ENCODE measurements at places on chromosomes 2 and 18. TPM values are rescaled to one million over a fixed set of nuclear protein-coding genes. Genes with fewer than 3 reads are reported as not detected.

- peaks cover 9% of the 10 kb centered on the region for H3K36me3 ChIP-seq
- no peaks in the 10 kb centered on the region for H3K27me3 ChIP-seq
- no peak overlapping the region for H3K4me3 ChIP-seq
Observed at GRCh38 chr2:15182275-15182674, 378.9 kb downstream of the NBAS start.

- DNase-seq = no peak
- H3K4me1 ChIP-seq = no peaks in the 10 kb centered on the region
- H3K27me3 ChIP-seq = peaks cover 31% of the 10 kb centered on the region
- H3K4me3 ChIP-seq = no peak overlapping the region
- no peaks in the 10 kb centered on the region for H3K36me3 ChIP-seq
- H3K27ac ChIP-seq = no peak overlapping the region
Observed at GRCh38 chr2:126642031-126642430, 13.9 kb upstream of the GYPC start.

- H3K36me3 ChIP-seq = peaks cover 25% of the 10 kb centered on the region
- H3K27me3 ChIP-seq = no peaks in the 10 kb centered on the region
- no peaks in the 10 kb centered on the region for H3K4me1 ChIP-seq
- H3K4me3 ChIP-seq = no peak overlapping the region
- H3K27ac ChIP-seq = no peak overlapping the region
Observed at GRCh38 chr18:79739440-79739778, 58.3 kb upstream of the KCNG2 start.

The COL4A3 gene
- total RNA-seq = 0.34 TPM
